ENCODE measurements at places on chromosomes 3 and 15. TPM values are rescaled to one million over a fixed set of nuclear protein-coding genes. Genes with fewer than 3 reads are reported as not detected.

GRCh38 chr15:33074942-33075341 lies 119.6 kb downstream of the FMN1 start:
- peak; percentile 18 for DNase-seq
- H3K4me3 ChIP-seq = no peak overlapping the region
- no peak overlapping the region for H3K27ac ChIP-seq
- H3K27me3 ChIP-seq = no peaks in the 10 kb centered on the region
- no peaks in the 10 kb centered on the region for H3K36me3 ChIP-seq
- peaks cover 11% of the 10 kb centered on the region for H3K4me1 ChIP-seq

DNA sequence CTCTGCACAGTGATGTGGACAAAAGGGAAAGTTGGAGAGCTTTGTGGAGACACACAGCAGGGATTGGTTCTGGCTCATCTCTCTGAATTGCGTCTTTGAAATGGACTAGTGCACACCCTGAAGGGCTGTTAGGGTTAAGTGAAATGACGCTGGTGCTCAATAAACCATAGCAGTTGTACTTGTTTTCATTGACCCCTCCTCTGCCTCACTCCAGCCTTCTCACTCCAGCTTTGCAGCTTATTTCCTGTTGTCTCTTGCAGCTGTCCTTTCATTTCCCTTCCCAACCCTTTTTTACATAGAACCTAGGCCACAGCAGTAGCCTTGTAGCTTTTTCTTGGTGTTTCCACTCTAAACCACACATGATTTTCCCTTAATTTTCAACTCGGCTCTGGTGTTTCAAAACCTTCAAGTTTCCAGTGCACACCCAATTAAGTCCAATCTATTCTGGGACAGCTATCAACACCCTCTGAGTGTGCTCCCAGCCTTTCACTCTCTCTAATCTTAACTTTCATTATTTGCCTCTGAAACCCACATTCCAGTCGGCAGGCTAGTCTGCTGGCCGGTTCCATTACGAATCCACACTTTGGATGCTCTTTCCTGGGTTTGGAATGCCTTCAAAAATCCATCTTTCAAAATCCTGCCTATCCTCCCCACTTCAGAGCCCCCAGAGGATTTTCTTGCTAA lies 6.4 kb downstream of the C3orf52 start:
- H3K27me3 ChIP-seq = no peaks in the 10 kb centered on the region
- no peaks in the 10 kb centered on the region for H3K36me3 ChIP-seq
- peaks cover 57% of the 10 kb centered on the region for H3K4me1 ChIP-seq
- peak overlapping the region; percentile 68 for H3K27ac ChIP-seq

GRCh38 chr3:27590437-27591298 lies 106.5 kb upstream of the SLC4A7 start:
- H3K4me1 ChIP-seq = peaks cover 10% of the 10 kb centered on the region
- no peak overlapping the region for H3K4me3 ChIP-seq
- peak overlapping the region; percentile 8 for H3K27ac ChIP-seq
- H3K27me3 ChIP-seq = no peaks in the 10 kb centered on the region

The CFAP44 gene
- 9.4 TPM for total RNA-seq

The UROC1 gene
- not detected for total RNA-seq

Measured in thyroid gland (tissue), 4 donors.